Vein endothelial cell (primary cell): ENCODE measurements at places on chromosomes 1 and 21. TPM values are rescaled to one million over a fixed set of nuclear protein-coding genes. Genes with fewer than 3 reads are reported as not detected.

The S1PR1 gene
- 306 and 308 TPM in 2 replicates for total RNA-seq

The OR10J1 gene
- not detected in 2 replicates for total RNA-seq

The ARHGEF10L gene
- 0.67 and 0.98 TPM in 2 replicates for total RNA-seq

The IPO13 gene
- 14.6 and 18.0 TPM in 2 replicates for total RNA-seq

The OR14K1 gene
- total RNA-seq: not detected in 2 replicates

The LY9 gene
- not detected in 2 replicates for total RNA-seq
